CD4-positive, alpha-beta T cell (primary cell): ENCODE measurements at places on chromosomes 1 and 21.

DNA sequence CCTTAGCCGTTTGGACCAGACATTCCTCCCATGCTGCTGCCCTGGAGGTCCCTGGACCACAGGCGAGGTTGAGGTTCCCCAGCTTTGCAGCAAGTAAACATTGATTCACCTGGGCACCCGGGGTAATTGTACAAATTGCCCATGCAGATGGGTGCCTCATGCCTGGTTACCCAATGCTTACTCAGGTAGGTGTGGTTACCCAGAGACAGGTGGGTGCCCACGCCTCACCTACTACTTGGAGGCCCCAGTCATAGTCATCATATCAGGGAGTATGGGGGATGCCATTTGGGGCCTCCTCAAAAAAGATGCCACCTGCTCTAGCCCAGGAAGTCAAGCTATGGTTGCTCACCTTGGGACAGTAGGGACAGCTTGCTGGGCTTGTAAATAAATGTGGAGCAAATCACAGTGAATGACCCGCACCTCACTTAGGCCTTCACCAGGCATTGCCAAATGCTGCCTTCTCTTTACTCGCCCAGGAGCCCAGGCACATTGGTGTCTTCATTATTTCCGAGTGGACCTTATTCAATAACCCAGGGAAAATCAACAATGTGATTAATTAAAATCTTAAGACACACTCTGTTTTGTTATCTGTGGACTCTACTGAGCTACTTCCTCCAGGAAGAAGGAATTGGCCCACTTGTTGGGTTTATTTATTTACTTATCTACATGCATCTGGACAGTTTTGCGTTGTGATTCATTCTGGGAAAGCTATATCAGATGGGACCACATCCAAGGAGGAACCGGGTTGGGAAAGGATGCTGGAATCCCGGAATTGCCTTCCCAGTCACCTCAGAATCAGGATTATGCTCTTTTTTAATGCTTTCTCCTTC, 35.6 kb upstream of the GRHL3 start:
- no peak for DNase-seq

DNA sequence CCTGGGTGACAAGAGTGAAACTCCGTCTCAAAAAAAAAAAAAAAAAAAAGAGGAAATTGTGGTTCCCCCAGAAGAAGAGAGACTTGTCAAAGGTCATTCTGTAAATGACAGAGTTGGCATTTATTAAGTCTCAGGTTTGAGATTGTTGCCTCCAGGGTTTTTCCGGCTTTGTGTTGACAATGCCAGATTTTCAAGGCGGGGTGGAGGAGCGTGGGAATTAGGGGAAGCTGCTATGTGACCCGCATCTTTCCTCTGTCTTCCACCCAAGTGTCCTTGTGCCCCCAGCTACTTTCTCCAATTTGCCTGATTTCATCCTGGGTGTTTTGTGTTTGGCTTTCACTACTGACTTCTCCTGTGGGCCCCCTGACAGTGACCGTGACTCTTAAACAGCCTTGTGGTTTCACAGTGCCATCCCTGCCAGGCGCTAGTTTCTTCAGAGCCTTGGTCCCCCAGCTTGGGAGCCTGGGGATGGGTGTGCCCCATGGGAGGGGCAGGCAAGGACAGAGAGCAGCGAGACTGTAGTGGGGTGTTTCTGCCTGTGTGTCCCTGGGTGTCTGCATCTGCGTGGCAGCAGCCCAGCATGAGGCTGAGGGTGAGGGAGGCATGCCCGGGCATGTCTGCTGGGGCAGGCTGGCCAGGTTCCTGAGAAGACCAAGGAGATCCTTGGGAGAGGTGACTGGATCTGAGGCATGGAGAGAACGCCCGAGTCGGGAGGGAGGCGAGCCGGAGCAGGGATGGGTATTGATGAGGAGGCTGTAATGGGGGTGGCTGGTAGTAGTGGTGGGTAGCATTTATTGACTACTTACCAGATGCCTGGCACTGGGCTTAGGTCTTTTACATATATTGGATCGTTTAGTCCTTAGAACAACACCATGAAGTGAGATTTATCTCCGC, 46.3 kb downstream of the IER5 start:
- no peak for DNase-seq

GRCh38 chr1:183267646-183268431, 81.8 kb downstream of the LAMC2 start:
- DNase-seq, result no peak

GRCh38 chr1:205246351-205247119, 18.8 kb downstream of the TMCC2 start:
- no peak for DNase-seq

GRCh38 chr1:67978890-67979516, 71.4 kb downstream of the DIRAS3 start:
- no peak for DNase-seq

- DNase-seq, result no peak
Observed at GRCh38 chr1:94515296-94515947, 26.1 kb downstream of the F3 start.

- no peak for DNase-seq
Observed at GRCh38 chr1:232992227-232992626, 41.8 kb downstream of the NTPCR start.

DNA sequence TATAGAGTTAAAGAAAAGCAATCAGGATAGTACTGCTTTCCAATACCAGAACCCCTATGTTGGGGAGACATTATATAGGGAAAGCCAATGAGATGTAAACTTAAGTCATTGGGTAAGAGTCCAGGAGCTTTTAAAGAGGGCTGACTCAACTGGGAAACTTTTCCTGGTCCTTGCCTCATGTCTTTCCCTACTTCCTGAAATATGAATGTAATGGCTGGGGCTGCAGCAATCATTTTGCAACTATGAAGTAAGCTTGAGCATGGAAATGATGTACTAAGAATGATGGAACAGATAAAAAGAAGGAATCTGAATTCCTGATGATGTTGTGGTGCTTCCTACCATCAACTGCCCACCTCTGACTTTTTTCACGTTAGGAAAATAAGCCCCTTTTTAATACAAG, 55.7 kb downstream of the WDR3 start:
- DNase-seq, result no peak

- no peak for DNase-seq
Observed at GRCh38 chr1:156549390-156549789, 23.0 kb downstream of the IQGAP3 start.
